ENCODE measurements at places on chromosomes 4 and X.

DNA sequence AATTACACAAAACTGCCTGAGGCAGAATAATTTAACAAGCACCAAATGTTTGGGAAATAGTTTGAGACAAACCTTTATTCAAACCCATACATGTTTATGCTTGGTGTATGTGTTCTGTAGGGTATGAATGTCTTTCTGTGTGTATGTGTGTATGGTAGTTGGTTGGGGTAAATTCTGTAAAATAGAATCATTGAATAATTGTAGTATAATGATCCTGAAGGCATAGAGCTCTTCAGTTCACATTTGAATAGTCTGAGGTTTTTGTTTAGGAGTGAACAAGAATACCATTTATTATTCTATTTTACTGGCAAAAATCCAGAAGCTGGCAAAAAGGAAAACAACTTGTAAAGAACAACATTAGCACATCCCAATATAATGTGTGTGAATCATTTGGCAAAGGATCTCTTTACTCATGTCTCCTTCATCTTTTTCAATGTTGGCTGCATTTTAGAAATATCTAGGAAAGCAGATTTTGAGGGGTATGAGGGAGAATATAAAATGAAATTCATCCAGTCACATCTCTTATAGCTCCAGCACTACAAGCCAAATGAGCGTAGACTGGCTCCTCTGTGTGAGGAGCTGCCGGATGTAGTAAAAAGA, 360.0 kb downstream of the CHIC1 start:
- no peak for DNase-seq

DNA sequence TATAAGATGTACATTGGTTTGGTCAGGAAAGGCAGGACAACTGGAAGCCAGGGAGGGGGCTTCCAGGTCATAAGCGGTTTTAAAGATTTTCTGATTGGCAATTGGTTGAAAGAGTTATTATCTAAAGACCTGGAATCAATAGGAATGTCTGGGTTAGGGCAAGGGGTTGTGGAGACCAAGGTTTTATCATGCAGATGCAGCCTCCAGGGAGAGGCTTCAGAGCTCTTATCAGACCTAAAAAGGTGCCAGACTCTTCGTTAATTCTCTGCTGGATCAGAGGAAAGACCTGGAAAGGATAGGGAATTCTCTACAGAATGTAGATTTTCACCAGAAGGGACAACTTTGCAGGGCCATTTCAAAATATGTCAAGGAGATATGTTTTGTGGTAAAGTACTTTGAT, 62.8 kb downstream of the BEX3 start:
- DNase-seq = no peak

GRCh38 chrX:45850775-45851433, 650.2 kb upstream of the DIPK2B start:
- DNase-seq = peak; percentile 20

DNA sequence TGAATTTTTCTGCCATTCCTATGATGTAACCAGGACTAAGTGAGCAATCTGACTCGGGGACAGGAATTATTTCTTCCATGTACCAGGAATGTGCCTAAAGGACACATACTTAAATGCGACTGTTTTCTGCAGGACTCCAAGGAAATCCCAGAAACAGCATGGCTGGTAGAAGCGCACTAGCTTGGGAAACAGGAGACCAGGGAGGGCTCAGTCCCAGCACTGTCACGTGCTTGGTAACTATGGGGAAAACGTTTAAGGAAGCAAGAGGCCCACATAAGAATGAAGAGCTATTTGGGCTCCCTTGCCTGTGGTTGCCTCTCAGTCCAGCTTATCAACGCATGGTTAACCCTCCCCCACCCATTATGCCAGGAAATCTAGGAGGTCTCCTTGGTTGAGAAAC, 19.6 kb downstream of the MPP1 start:
- DNase-seq = no peak

DNA sequence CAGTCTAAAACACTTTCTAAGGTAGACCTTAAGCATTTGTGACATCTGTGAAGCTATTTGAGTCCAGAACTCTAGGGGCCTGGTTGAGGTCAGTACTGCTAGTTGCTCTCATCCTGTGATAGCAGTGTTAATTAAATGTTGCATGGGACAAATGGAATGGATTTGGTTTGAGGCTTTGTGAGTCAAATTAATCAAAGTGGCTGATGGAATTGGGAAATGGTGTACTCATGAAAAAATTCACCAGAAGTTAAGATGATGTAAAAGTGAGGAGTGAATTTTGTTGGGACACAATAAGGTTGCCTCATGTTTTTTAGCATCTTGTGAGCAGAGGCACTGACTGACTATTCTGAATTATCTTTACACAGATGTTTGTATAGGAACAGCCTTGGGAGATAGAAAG, 99.2 kb upstream of the ARSJ start:
- DNase-seq = no peak
